MG63 (cell line): ENCODE measurements at places on chromosomes 7 and 10. TPM values are rescaled to one million over a fixed set of nuclear protein-coding genes. Genes with fewer than 3 reads are reported as not detected.

Gene IL15RA
- 15.3 and 23.8 TPM in 2 replicates for total RNA-seq

Gene C10orf105
- not detected in 2 replicates for total RNA-seq

Gene PDE1C
- 32.4 and 50.1 TPM in 2 replicates for total RNA-seq

Gene SPDYE1
- not detected in 2 replicates for total RNA-seq

Gene PNLIPRP2
- not detected in 2 replicates for total RNA-seq

Gene OPALIN
- not detected in 2 replicates for total RNA-seq

Gene MSMB
- total RNA-seq, result not detected in 2 replicates
